ENCODE measurements at places on chromosomes 11 and 22.

- no peak for DNase-seq
These were observed 15.9 kb upstream of the FGF3 start for GRCh38 chr11:69834811-69835800.

- no peak for DNase-seq
These were observed 39.5 kb upstream of the SLC5A12 start for GRCh38 chr11:26761361-26761809.

- no peak for DNase-seq
These were observed 33.6 kb downstream of the TCF20 start for GRCh38 chr22:42236848-42237247.

- no peak for DNase-seq
These were observed 6.3 kb downstream of the RCOR2 start for GRCh38 chr11:63910675-63911074.

- no peak for DNase-seq
These were observed 16.8 kb downstream of the FZD4 start for GRCh38 chr11:86938203-86938899.

- DNase-seq: no peak
These were observed 34.8 kb upstream of the VWA5A start for GRCh38 chr11:124080327-124081001.

DNA sequence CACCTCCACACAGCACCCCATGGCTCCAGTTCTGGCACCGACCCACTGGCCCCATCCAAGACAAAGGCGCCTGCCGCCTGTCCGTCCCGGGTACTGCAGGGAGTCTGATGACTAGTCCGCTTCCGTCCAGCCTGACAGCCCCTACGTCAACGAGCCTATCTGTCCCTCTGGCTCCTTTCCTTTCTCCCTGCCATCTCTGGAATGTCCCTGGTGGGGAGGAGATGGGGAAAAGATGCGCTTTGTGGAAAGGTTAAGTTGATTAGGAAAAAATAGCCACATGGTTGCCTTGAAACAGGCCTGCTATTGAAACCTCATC is 10.4 kb downstream of the PDGFB start:
- DNase-seq: no peak

GRCh38 chr11:37571246-37571645 is 973.2 kb upstream of the RAG2 start:
- DNase-seq: no peak

- no peak for DNase-seq
These were observed 27.1 kb upstream of the CHKA start for GRCh38 chr11:68148071-68148805.

- DNase-seq: no peak
These were observed 36.3 kb upstream of the TMEM45B start for GRCh38 chr11:129779342-129779741.

GRCh38 chr11:1165256-1166041 is 7.7 kb downstream of the MUC5AC start:
- DNase-seq: no peak

All from HFFc6 (cell line).